Stimulated activated CD4-positive, alpha-beta T cell treated with anti-CD3 and anti-CD28 coated beads, Interleukin-1b, Interleukin-23, amount 100 ng/mL, for 1 hour (primary cell): ENCODE measurements at places on chromosomes 6 and 20.

DNA sequence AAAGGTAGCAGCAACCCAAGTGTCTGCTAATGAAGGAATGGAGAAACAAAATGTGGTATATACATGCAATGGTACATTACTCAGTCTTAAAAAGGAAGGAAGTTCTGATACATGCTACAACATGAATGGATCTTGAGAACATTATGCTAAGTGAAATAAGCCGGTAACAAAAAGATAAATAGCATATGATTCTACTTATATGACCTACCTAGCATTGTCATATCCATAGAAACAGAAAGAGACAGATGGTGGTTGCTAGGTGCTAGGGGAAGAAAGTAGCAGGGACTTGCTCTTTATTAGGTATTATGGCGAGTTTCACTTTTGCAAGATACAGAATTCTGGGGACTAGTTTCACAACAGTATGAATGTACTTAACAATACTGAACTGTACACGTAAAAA, 46.6 kb downstream of the UBR2 start:
- DNase-seq, result no peak

GRCh38 chr20:46688151-46689081, 828 bp downstream of the TP53RK start:
- DNase-seq, result no peak

DNA sequence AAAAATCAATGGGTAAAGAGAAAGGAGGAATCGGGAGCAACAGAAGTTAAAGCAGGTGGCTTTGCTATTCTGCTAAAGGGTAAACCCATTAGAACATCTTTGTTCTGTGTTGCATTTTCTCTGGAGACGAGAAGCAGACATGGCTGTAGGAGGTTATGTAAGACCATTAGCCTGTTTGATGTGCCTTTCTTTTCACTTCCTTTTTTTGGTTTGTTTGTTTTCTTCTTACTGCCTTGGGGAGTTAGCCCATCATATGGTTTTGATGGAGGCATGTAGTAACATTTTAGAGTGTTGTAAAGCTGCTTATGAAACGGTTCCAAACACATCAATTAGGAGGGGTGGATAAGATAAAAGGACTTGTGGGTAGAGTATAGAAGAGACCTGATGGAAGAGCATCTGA, 131.0 kb downstream of the DOK5 start:
- DNase-seq, result no peak

GRCh38 chr6:109458774-109459531, 3.4 kb upstream of the MICAL1 start:
- no peak for DNase-seq

- no peak for DNase-seq
Measured at GRCh38 chr6:130778946-130779657, 48.1 kb upstream of the SMLR1 start.

GRCh38 chr6:166341464-166341863, 881 bp downstream of the SFT2D1 start:
- no peak for DNase-seq

- DNase-seq, result no peak
Measured at GRCh38 chr6:117463762-117464665, 18.5 kb upstream of the DCBLD1 start.

DNA sequence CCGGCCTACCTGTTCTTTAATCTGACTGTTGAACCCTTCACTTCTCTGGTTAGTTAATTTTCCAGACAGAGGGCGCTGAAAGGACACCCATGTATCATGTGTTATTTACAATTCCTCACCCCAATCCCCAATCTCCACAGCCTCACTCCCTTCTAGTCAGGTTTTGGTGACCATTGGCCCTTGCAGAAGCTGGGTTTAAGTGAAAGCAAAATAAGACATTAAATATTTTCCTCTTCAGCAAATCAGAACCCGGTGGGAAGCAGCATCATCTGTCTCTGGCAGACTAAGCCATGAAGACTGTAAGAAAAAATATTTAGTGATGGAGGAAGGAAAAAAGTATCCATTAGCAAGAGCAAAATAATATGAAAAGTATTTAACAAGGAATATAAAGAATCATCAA, 9.4 kb upstream of the HLA-DQA1 start:
- no peak for DNase-seq

DNA sequence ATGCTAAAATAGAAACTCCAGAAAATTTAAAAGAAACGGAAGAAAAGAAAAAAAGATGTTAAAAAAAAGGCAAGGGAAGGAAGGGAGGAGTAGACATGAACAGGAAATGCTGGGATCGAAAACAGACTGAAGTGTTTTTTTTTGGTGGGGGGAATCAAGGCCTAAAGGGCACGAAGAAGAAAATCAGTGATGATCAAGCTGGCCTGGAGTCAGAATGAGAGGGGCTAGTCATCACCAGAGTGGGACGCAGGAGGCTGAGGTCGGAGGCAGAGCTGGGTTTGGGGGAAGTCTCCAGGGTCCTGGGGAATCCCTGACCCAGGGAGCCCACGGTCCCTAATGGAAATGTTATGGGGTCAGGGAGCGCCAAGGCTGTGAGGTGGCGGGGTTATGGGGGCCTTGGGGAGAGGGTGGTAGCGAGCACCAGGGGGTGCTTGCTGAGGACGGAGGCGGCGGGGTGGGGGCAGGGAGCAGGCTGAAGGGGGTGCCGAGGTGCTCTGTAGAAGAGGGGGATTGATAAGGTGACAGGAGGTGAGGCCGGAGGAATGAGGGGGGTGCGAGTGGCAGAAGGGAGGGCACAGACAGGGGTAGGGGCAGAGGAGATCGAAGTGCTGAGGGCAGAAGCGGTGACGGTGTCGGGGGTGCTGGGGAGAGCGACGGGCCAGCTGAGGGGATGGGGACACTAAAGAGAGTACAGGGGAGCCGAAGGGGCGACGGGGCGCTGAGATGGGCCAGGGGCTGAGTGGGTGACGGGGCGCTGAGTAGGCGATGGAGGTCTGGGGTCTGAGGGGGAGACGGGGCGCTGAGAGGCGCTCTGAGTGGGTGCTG, 684 bp downstream of the ZNFX1 start:
- no peak for DNase-seq

DNA sequence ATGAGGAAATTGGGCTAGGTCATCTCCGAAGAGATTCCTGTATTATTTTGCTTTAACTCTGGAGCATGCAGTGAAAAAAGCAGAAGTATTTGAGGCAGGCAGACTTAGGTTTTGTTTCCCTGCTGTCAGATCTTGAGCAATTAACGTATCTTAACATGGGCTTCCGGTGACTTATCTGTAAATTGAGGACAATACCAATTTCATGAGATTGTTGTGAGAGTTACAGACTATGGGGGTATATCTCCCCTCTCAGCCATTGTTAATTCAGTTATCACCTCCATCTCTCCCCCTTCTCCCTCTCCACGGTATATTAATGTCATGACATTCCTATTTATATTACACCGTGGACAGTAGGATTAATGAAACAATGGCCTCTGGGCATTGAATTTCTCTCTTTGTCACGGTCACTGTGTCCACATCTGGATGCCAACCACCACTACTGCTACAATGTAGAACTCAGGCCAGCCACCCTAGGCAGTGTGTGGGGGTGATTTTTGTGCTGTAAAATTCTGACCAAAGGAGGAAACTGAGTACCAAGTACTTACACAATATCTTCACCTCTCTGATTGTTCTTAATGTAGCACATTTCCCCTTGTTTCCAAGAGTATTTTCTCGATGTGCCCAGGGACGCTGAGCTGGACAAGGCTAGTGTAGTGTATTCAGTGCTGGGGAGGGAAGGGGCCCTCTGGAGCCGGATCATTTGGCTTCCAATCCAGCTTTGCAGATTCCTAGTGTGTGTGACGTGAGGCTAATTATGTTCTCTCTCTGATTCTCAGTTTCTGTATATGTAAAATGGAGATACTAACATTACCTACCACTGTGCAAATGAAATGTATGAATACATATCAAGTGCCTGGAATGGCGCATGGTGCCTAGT, 77.2 kb downstream of the GCNT2 start:
- DNase-seq, result no peak
